Small intestine (tissue), 16 donors: ENCODE measurements at places on chromosomes 4 and X. TPM values are rescaled to one million over a fixed set of nuclear protein-coding genes. Genes with fewer than 3 reads are reported as not detected.

Gene RAI2
- 9.0 TPM for polyA plus RNA-seq

Gene CXCL11
- polyA plus RNA-seq = 1.3 TPM

Gene HAND2
- polyA plus RNA-seq = not detected

Gene RLIM
- 7.8 TPM for polyA plus RNA-seq

Gene TBC1D25
- polyA plus RNA-seq = 6.5 TPM

Gene SH2D1A
- polyA plus RNA-seq = not detected

Gene WDFY3
- polyA plus RNA-seq = 8.1 TPM

Gene PNMA3
- polyA plus RNA-seq = 0.54 TPM

Gene PNCK
- polyA plus RNA-seq = 1.4 TPM
